Omental fat pad (tissue), 4 donors: ENCODE measurements at places on chromosomes 5 and 9. TPM values are rescaled to one million over a fixed set of nuclear protein-coding genes. Genes with fewer than 3 reads are reported as not detected.

DNA sequence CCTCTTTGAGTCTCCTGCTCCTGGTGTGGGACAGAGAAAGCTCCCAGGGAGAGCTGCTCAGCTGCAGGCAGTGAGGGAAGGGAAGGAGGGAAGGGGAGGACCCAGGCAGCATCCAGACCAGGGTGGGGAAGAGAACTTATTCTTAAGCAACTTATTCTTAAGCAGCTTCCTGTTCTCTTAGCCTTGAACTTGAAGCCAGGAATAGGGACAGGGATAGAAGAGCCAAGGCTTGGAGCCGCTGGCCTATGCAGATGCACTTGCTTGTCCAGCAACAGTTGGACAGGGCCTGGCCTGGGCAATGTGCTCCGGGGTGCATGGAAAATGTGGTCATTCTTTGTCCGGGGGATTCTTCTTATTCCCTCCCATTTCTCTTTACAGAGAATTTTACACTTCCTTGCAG lies 31.4 kb upstream of the SPTLC1 start:
- no peak for DNase-seq

DNA sequence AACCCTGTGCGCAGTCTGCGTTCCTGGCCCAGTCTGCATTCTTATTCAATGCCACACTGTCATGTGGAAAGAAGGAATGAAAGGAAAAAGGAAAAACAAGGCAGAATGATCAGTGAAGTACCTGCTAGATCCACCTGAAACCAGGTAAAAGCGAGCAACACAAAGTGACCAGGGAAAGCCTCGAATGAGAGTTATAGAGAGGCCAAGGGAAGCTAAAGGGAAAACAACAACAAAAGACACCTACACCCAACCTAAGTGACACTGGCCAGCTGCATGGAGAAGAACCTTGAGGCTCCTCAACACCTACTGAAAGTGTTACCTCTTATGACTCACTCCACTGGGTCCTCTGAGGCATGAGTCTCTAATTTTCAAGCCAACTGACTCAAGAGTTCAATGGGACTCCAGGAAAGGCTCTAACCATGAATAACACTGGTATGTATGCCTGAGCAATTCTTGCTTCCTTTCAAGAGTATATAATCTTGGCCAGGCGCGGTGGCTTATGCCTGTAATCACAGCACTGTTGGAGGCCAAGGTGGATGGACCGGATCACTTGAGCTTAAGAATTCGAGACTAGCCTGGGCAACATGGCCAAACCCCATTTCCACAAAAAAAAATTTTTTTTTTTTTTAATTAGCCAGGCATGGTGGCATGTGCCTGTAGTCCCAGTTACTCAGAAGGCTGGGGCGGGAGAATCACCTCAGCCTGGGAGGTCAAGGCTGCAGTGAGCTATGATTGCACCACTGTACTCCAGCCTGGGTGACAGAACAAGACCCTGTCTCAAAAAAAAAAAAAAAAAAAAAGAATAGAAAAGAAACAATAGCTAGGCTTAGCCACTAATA lies 29.0 kb downstream of the MTMR12 start:
- DNase-seq = no peak

- no peak for DNase-seq
Observed at GRCh38 chr5:170809551-170809950, 26.0 kb downstream of the GABRP start.

DNA sequence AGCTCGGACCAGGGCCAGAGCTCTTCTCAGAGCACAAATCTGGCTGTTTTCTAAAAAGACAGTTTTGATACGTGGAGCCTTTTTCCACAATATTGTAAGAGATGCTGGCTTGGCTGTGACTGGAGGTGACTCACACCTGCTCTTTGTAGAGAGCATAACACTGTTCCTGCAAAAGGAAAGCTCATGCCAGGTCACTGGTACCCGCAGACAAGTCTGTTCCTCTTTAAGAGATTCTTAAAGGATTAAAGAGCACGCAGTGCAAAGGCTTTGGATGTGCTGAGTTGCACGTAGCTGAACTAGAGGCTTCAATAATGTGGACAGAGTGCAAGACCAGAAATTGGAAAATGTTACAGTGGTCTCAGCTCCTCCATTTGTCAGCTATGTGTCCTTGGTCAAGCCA lies 19.0 kb downstream of the ACTL7B start:
- DNase-seq = no peak

DNA sequence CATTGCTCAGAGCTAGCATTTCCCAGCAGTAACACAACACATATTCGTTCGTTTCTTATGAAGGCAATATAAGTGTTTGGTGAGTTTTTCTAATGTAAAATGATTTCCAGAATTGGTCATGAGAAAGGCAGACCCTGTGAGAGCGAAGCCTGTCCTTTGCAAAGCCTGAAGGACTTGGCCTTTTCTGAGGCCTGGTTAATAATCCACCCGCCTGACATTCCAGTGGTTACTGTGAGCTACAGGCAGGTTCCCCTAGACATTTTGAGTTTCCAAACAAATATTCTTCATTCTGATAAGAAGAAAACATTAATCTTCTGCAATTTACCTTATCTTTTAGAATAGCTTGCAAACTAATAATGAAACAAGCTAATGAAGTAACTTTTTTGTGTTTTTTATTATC lies 38.0 kb downstream of the ADAMTS16 start:
- no peak for DNase-seq

GRCh38 chr9:19521205-19521604 lies 112.4 kb downstream of the ACER2 start:
- DNase-seq = no peak

The CARD9 gene
- total RNA-seq = 2.5 TPM

The GLRA1 gene
- total RNA-seq = not detected

The WDR31 gene
- total RNA-seq = 0.60 TPM

The APBA1 gene
- total RNA-seq = 11.8 TPM
